ENCODE measurements at places on chromosomes 2 and 18. TPM values are rescaled to one million over a fixed set of nuclear protein-coding genes. Genes with fewer than 3 reads are reported as not detected.
A peak's percentile ranks its signal among the peaks of the same experiment; 100 is the strongest.

The CNOT9 gene
- total RNA-seq = 71.4 TPM

- peak; percentile 37 for DNase-seq
Measured at GRCh38 chr2:24930768-24931167, 10.7 kb upstream of the ADCY3 start.

GRCh38 chr2:1268034-1268433, 145.2 kb upstream of the TPO start:
- no peak for DNase-seq

The DCC gene
- not detected for total RNA-seq

The SPP2 gene
- not detected for total RNA-seq

DNA sequence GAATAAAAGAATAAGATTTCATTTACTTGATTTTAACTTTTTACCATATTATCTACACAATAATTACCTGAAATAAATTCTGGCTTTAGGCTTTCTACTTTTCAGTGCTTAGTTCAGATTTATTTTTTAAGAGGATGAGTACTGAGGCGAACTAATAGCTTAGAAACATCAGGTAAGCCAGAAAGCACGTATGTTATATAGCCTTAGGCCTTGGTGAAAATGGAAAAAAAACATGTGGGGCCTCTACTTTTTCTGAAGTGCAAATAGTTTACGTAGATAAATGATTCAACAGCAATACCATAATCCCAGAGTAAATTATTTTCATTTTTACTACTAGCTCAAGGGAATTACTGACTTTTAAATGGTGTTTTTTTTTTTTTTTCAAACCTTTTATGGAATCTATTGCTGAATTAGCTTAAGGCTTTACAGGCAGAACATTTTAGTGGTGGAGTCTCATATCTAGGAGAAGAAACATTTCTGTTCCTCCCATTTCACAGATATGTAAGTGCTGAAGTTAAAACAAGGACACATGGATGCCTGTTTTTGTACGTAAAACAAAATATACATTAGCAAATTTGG, 6.2 kb downstream of the CPS1 start:
- no peak for DNase-seq

GRCh38 chr18:34697891-34698290, 12.2 kb upstream of the DTNA start:
- DNase-seq = no peak

DNA sequence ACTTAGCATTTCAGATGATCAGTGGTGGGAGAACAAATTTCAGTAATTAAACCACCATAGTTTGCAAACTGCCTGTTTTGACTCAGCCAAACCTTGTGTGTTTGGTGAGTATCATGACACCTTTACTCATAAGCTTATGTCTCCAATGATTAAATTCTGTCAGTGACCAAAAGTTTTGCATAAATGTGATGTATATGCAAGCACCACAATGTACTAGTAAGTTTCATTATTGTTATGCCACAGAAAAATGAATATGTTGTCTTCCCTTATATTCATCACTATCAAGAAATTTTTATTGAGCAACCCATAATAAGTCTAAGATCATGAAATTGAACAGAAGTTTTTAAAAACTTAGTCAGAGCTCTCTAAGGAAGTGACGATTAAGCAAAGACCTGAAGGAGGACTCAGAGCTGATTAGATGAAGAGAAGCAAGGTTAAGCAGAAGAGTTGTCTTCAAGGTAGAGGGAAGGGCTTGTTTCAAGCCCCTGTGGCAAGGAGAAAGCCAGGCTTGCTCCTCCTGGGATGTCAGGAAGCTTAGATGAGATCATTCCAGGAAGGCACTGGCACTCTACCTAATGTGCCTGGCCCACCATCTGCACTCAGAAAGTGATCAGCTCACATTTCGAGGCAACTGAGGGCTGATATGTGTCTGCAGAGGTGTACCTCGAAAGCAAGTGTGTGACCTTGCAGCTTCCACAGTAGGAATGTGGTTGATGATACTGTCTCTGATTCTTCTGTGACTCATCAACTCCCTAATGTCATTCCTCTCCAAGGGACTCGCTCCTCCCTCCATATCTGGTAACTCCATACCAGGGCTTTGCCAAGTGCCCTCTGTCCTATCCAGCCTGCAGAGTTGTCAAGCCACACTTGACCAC, 54.7 kb downstream of the KCTD18 start:
- no peak for DNase-seq

The EGR4 gene
- 0.33 TPM for total RNA-seq

GRCh38 chr2:28449488-28450395, 46.1 kb upstream of the PLB1 start:
- peak; percentile 80 for DNase-seq

The EFHD1 gene
- total RNA-seq = 0.29 TPM

The CHRND gene
- total RNA-seq = not detected

The SNTG2 gene
- 2.6 TPM for total RNA-seq

DNA sequence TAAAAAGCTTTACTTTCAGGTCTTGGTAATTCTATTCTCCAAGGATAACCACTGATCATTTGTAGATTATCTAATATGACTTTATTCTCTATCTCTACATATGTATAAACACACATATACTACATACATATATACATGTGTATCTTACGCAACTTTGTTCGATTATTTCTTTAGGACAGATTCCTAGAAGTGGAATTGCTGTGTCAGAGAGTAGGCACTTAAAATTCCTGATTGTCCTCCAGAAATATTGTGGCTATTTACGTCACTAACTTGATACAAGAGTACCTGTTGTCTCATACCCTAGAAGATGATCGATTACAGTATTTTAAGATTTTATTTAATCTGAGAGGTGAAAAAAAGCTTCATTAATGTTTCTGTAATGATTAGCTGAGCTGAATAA, 57.9 kb downstream of the FAM98A start:
- no peak for DNase-seq

- no peak for DNase-seq
Measured at GRCh38 chr2:102520009-102520408, 47.0 kb downstream of the SLC9A4 start.

DNA sequence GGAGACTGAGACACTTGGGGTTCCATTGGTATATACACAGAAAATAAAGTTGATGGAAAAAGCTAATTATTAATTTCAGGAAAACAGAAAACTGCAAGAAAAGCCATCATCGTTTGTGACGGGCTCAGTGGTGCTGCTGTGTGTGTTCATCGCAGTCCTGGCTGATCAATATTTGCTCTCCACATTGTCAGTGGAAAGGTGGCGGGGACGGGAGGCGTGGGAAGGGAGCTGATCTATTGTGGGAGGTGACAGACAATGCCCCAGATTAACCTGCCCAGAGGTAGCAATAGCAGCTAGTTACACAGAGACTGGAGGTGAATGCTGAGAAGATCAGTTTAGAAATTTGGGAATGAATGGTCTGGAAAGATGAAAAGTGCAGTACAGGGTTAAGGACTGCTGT, 50.0 kb upstream of the CTDP1 start:
- DNase-seq = no peak

DNA sequence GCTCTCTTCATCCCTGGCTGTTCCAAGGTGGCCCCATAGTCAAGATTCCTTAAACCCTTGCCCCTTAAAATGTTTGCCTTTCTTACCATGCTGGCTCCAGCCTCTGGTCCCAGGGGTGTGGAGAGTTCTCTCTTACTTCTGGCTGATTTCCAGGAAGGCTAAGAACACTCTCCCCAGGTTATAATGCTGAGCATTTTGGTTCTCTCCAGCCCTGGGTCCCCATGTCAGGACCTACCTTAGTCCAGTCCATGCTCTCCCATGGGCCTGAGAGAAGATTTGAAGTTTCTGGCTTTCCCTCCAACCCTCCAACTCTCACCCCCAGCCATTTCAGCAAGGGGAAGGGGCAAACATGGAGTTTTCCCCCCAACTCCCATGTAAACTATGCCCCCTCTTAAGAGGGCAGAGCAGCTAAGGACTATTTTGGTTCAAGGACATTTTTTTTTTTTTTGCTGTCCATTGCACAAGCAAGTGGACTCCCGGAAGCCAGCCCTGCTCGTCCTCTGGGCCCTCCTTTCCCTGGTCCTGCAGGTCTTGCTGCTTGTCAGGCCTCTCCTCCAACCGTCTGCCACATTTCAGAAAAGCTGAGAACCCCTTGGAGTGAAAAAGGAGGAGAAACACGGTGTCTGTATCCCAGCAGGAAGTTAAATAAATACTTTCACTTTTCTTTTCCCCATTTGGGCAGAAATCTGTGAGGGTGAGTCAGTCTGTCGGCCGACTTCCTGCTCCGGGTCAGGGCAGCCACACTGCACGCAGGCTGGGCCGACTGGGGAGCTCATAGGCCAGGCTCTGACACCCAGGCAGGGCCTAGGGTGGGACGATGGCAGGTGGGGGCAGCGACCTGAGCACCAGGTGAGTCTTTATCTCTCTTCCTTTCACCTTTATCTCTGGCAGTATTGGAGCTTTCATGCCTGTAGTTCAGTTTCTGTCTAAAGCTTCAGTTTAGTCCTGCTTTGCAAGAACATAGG, at the start of gene SP140L:
SP140L (plus strand) TSS at position 741 of the 965 bp plus-strand sequence; CDS start at position 818, 77 bp downstream.
- DNase-seq = peak; percentile 79

GRCh38 chr2:128513961-128514283, 195.3 kb upstream of the HS6ST1 start:
- DNase-seq = no peak

DNA sequence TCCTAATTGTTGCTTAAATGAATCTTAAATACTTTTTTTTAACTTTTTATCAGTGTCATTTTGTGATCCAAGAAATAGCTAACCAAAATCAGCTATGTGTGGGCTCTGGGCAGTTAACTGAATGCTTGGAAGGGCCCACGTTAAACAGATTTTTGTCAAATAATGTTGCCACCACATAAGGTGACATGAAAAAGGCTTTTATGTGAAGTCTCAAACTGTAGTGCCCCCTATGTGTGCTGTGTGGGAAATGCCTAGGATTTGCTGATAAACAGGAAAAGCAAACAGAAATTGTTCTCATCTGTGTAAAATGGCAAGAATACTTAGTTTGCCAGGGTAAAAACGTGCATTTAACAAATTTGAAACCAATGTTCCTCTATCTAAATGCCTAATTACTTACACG, 242.2 kb downstream of the ZNF516 start:
- DNase-seq = no peak

DNA sequence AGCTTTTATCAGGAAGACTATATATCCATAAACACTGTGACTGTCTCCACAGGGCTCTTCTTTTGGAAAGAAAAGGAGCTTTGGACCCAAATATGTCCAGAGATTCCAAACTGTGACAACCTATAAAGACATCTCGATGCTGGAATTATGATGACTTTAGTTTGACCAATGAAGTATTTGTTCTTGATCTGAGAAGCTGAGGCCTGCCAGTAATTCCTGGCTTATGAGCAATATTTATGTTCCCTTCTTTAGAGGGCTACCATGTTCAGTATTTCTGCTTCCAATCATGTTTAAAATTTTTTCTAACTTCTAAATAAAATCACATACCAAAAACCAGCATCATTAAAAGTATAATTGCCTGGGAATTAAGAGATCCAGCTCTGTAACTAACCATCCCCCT, 41.1 kb downstream of the FEZ2 start:
- DNase-seq = no peak

GRCh38 chr18:2971741-2972552, 41.0 kb downstream of the LPIN2 start:
- DNase-seq = no peak

- DNase-seq = no peak
Measured at GRCh38 chr2:2234398-2235195, 96.5 kb downstream of the MYT1L start.

DNA sequence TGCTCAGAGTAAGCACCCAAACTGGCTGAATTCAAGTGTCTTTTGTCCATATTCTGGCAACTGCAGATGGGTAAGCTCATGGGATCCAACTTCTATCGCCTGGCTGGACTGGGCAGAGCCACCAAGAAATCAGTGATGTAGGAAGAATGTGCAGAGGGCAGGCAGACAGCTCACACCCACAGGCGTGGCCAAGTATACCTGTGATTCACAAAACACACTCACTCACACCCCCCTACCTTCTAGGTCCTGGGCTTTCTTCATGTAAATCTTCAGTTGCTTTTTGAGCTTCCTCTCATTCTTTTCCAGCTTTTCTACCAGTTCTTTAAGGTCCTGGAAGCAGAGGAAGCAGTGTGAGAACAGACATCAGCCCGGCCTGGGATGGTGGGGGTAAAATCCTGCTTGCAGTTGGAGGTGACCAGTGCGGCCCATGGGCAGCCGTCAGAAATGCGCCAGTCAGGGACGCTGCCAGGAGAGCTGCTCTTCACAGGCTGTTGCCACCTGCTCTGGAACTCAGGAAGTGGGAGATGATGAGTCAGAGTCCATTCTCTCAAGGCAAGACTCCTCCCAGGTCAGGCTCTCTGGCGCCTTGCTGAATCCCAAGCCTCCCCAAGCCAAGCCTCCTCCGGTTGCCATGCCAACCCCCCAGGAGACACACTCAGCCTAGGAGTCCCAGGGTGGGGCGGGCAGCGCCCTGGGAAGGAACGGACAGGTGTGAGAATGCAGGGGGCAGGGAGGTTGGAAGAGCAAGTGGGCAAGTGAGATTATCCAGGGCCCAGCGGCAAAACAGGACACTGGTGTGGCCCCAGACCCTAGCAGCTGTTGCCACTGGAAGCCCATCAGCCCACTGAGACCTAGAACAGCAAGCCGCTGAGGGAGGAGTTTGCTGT, 36.2 kb upstream of the ACAA2 start:
- DNase-seq = no peak

The ASNSD1 gene
- 59.0 TPM for total RNA-seq

The PPP1R1C gene
- total RNA-seq = not detected

- DNase-seq = no peak
Measured at GRCh38 chr2:32863803-32864202, 83.0 kb upstream of the LTBP1 start.

DNA sequence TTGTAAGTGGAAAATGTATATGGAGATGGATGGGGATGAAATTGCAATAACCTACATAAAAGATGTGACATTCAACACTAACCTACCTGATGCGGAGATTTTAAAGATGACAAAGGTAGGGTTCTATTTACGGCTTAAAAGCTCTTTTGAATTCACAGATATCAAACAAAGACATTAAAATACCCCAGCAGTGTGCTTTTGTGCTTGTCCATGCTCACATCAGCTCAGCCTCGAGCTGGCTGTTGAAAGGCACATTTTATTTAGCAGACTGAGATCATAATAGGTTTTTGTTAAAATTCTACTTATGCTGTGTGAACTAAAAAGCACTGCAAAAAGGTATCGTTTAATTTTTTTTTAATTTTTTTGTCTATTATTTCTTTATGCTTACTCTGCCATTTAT, 96.0 kb upstream of the CDCA7 start:
- DNase-seq = no peak

- DNase-seq = no peak
Measured at GRCh38 chr2:215171796-215172195, 33.4 kb upstream of the ABCA12 start.

- no peak for DNase-seq
Measured at GRCh38 chr2:18637196-18637595, 47.8 kb upstream of the NT5C1B start.

DNA sequence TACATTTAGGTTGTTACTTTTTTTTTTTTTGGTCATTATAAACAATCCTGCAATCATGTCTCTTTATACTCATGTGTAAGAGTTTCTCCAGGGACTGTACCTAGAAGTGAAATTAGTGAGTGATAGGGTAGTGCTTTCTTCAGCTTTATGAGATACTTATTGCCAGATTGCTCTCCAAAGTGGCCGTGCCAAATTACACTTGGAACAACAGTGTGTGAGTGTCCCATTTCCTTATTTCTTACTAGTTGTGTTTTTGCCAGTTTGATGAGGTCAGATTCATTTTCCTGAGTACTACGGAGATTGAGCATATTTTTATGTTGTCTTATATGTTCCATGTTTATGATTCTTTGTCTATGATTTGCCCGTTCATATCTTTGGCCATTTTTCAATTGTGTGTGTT, 39.2 kb downstream of the GALNT1 start:
- no peak for DNase-seq
